ENCODE measurements at places on chromosomes 5 and 9.

DNA sequence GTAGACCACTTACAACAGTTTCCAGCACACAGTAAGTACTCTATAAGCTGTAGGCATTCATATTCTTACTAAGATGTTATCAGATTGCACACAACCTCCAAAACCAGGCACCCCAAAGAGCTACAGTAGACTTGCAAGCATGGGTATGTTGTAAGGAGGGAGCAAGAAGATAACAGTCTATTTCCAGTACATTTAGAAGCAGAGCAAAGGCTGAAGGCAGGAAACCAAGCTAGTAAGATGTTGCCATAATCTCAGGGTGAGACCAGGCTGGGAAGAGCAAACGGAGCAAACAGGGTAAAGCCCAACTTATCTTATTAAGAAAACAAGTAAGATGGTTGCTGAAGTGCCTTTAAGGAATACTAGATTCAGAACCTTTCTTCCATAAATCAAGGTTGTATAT is 161.1 kb downstream of the GLIS3 start:
- DNase-seq = no peak

DNA sequence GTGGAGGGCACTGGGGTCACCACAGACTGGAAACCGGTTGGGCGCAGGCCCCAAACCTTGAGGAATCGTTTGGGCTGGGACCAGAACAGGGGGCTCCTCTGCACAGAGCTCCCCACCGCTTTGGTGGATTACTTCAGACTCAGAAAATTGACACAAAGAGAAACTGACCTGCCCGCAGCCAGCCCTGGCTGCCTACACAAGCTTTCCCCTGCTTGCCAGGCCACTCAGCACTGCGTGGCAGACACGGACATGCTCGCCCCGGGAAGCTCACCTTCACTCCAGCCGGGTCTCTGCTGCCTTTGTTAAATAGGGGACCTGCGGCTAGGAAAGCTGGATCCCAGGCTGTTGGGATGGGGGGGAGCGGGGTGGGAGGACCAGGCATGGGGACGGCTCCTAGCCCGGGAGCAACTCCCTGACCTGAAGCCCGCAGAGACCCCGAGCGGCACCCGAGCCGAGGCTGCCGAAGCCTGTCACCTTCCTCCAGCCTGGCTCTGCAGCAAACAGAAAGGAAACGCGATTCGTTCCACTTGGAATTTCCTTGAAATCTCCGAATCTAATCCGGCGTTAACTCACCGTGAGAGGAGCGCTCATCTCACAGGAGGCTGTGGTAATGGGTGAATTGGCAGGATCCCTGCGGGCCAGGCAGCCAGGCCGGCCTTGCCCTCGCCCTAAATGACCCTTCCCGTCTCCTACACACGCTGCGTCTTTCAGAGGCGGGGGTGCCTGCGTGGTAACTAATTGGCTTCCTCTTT is 8.8 kb downstream of the PAX5 start:
- DNase-seq = peak; percentile 30

DNA sequence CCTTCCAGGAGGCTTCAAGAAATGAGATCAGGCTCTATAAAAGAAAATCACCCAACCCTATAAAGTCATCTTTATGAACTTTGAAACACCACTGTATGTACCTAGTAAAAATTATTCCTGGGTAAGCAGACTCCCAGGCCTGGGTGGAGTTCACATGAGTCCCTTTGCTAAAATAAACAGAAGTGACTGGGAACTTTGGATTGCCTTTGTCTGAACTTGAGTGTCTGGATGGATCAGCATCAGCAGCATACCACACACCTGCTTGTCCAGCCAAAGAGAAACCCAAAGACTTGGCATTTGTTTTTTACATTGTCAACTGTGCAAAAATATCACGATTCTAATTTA is 79.6 kb upstream of the CDKN2B start:
- DNase-seq = no peak

DNA sequence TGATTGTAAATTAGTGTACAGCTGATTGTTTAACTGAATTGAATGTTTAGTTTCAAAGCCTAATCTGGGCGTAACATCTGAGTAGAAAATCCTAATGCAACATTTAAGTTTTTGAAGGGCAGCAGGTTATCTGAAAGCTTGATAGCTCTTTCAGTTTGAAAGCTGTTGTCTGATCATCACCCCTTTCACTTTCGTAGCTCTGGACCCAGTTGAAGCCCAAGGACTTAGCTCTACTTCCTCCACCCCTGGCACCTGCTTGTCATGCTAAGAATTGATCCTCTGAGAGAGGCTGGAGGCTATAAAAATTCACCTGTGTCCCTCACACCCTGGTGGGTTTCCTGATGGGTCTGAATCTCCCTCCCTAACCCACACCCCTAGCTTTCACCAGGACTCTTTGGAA is 86.0 kb downstream of the ZFAND5 start:
- DNase-seq = no peak

DNA sequence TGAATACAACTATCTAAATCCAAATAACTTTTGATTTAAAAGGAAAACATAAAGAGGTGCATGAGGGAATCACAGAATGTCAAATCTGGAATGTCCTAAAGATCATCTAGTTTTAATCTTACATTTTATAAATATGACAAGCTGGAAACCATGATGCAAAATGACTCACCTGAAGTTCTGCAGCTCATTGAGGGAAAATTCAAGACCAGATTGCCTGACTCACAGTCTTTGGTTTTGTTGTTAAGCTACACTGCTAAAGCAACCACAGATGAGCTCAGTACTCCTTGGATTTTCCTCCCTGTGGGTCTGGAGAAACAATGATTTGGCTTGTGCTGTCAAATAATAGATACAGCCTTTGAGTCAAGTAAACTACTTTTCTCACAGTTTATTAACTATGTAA is 19.1 kb upstream of the EDIL3 start:
- peak; percentile 49 for DNase-seq

DNA sequence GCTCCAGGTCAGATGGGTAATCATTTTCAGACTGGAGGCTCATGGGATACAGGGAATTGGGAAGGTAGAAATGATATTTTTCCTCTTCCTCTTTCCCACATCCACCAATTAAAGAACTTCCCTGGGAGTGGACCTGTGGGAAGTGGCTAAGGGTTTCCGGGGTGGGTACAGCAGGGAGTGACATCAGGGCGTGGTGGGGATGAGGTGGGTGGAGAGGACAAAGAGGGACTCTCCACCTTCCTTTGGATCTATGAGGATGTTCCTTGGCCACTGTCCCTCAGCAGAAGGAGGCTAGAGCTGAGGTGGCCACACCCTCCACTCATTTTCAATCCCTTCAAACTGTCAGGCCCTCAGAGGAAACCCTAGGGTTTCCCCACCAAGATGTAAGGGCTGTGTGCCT is 54.7 kb downstream of the IRF1 start:
- no peak for DNase-seq

- peak; percentile 21 for DNase-seq
Measured at GRCh38 chr9:121748727-121749423, 97.4 kb downstream of the DAB2IP start.

- no peak for DNase-seq
Measured at GRCh38 chr5:134467231-134467630, 55.5 kb upstream of the CDKN2AIPNL start.

GRCh38 chr9:128169925-128170324 is 9.9 kb downstream of the BBLN start:
- no peak for DNase-seq

DNA sequence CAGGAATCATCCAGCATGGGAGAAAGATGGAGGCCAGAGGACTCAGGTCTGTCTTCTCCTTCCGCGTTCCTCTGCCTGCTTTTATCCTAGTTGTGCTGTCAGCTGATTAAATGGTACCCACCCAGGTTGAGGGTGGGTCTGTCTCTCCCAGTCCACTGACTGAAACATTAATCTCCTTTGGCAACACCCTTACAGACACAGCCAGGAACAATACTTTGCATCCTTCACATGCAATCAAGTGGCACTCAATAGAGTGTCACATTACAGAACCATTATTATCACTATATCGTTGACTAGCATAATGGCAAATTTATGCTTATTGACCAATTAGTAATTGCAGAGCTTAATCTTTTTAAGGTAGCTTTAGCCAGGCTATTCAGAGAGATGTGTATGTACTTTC is 64.8 kb downstream of the UNC13B start:
- no peak for DNase-seq

DNA sequence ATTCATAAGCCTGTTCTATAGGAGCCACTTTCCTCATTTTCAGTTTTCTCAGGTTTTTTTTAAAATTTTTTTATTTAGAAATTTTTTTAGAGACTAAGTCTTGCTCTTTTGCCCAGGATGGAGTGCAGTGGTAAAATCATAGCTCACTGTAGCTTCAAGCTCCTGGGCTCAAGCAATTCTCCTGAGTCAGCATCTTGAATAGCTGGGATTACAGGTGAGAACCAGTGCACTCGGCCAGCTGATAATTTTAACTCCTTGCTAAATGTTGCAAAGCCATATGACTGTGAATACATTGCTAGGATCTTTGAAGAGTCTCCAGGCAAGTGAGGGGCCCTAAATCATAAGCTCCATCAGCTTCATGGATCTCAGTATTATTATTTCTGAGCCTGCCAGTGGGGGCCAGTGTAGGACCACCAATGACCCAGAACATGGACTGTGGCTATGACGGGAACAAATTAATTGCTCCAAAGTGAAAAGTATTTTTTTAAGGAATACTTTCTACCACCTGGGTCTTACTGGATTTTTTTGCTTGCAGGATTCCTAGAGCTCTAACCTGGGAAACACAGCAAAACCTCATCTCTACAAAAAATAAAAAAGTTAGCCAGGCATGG is 5.7 kb upstream of the GAPVD1 start:
- DNase-seq = no peak

GRCh38 chr9:135342206-135343130 is 137.1 kb upstream of the PPP1R26 start:
- no peak for DNase-seq

- no peak for DNase-seq
Measured at GRCh38 chr9:74762950-74763349, 124.8 kb downstream of the TRPM6 start.

DNA sequence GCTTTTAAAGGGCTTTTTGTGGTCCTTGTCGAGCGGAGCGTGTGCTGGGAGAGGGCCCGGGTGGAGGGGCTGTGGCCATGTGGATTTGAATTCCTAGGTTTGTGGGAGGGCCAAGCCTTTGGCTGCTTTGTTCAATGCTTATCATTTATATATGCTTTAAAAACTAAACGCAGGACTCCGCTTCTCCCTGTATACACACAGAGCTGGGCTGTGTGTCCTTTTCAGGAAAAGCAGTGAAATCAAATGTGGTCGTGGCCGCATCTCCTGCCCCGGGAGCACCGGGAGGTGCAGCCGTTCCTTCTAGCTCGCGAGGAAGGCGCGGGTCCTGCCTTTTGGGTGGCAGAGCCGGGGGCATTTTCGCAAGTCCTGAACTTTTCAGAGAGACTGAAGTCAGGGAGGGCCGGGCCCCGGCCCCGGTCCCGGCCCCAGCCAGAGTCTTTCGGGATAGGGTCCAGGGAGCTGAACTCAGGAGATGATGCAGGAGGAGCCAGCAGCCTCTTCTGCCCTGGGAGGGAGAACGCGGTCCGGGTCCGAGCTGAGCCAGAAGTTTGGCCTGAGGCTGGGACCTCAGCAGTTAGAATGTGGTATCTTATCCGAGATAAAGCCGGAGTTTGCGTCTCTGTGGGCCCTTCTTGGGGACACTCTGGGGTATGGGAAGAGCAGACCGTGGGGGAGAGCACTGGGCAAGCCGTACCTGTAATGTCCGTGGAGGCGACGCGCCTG is 158.8 kb downstream of the C9orf152 start:
- DNase-seq = peak; percentile 52

DNA sequence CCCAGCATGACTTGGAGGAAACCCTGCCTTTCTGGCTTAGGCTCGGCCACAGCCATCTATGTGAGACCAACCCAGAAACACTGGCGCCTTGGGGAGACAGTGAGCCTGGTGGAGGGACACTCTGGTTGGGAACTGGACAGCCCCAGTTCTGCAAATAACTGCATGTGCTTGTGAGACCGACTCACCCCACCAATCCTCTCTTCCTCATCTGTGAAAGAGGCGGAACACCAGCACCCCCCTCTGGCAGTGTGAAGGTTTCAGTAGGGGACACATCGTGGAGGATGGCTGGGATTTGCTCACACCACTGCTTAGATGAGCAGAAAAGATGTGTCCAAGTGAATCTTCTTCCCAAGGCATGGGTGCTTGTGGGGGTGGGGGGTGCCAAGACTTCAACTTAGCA is 43.4 kb upstream of the N4BP3 start:
- peak; percentile 42 for DNase-seq

DNA sequence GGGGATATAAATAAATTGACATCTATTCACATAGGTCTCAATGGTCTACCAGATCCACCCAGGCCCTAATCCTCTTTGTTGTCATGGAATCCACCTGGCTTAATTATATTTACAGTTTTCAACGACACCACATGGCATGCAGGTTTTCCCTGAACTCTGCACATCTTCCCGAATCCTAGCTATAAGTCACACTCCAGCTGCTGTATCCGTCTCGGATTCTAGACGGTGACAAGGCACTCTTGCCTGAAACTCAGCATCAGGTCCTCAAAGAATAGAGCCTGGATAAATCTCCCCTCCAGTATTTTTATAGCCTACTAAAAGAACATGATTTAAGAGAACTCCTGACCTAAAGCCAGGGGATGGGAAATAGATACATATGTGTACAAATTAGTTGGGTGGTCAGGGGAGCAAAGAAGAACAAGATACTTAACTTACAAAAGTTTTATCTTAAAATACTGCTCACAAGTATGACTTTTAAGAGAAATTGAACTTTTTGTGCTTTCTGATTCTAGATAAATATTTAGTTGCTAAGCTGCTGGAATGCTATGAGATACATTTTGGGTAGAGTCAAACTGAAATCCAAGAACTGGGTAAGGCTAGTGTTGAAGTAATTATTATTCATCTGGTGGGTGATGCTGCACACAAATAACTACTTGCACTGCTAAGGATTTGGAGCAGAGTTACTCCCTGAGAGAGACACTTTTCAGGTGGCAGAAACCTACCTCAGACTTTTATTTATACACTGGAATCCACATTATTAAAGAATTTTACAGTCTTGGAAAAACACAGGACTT is 187.3 kb downstream of the EFNA5 start:
- DNase-seq = no peak

DNA sequence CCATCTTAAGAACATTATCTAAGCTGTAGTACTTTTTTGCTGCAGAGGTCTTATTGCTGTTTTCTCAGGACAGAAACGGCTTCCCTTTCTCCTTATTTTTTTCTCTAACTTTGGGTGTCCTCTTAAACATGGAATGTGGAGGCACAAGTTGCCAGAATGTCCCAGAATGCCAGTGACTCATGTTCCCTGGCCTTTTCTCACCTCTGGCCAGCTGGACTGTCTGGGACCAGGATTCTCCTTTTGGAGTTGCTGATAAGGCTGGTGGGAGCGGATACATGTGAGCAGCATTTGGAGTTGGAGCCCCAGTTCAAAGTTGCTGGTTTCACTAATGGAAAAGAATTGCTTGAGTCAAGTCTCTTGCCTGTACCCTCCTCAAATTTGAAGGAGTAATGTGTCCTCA is 112.8 kb downstream of the ARHGAP26 start:
- peak; percentile 69 for DNase-seq

DNA sequence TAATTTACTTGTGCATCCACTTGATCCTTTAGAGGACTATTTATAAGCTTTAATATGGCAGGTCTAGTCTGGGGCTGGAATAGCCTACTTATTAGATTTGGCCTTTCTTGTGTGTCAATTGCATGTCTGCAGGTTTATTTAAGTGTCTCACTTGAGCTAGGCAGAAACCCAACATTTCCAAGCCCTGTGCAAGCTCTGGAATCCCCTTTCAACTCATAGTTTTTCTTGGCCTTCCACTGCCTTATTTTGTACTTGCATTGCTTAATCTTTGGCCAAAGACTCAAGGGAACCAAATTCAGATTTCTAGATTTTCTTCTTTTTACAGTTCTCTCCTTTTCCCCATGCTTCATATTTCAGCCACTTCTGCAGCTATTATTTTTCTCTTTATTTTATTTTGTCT is 102.4 kb upstream of the RFX3 start:
- DNase-seq = no peak
